Transverse colon (tissue), 4 donors: ENCODE measurements at places on chromosomes 1 and 21. TPM values are rescaled to one million over a fixed set of nuclear protein-coding genes. Genes with fewer than 3 reads are reported as not detected.

- no peak for DNase-seq
Observed at GRCh38 chr1:93713341-93713740, 31.7 kb upstream of the BCAR3 start.

Gene S100A9
- total RNA-seq, result 99.0 TPM

DNA sequence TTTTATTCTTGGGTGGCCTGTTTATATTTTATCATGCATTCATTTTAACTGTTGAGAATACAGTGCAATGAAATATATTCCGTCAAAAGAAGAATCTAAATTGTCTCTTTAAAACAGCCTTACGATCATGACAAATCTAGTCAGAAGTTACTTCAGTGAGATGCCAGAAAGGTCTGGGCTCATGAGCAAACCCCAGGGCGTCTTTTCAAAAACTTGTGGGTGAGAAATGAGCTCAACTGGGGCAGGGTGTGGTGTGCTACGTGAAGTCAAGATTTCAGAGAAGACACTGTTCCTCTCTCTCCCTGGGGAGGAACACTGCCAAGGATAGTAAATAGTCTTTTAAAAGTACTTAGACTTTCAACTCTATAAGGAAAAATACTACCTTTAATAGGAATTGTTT lies 13.4 kb upstream of the UAP1 start:
- DNase-seq, result no peak

DNA sequence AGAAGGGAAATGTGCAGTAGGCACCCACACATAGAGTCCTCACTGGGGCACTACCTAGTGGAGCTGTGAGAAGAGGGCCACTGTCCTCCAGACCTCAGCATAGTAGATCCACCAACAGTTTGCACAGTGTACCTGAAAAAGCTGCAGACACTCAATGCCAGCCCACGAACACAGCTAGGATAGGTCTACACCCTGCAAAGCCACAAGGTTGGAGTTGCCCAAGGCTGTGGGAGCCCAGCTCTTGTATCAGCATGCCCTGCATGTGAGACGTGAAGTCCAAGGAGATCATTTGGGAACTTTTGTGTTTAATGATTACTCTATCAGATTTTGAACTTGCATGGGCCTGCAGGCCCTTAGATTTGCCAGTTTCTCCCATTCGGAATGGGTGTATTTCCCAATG lies 299.4 kb upstream of the OLFM3 start:
- no peak for DNase-seq

Gene LCE2A
- total RNA-seq, result not detected

GRCh38 chr1:8203056-8203455 lies 114.9 kb upstream of the SLC45A1 start:
- DNase-seq, result no peak

DNA sequence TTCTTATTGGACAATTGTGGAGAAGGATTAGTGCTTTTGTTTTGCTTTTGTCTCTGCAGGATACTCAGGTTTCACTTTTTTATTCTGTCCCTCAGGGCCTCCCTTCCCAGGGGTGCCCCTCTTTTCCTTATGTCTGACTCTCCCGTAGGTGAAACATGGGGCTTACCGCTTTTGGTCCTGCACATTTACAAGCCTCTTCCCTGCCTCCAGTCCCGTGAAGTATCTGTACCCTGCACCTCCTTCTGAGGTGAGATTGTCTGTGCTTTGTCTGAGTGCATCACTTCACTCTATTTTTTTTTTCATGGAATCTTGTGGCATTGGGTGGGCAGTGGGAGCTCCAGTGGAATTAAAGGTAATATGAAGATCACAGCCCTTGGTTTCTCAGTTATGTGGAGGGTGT lies 758.1 kb upstream of the TPTE start:
- DNase-seq, result no peak

GRCh38 chr21:45033791-45034555 lies 40.4 kb upstream of the ADARB1 start:
- DNase-seq, result no peak

GRCh38 chr21:44940116-44940631 lies 345 bp downstream of the SLX9 start:
- no peak for DNase-seq

- DNase-seq, result no peak
Observed at GRCh38 chr1:207035877-207036551, 3.5 kb upstream of the C1orf116 start.

GRCh38 chr1:232459826-232460225 lies 170.1 kb downstream of the SIPA1L2 start:
- DNase-seq, result no peak

DNA sequence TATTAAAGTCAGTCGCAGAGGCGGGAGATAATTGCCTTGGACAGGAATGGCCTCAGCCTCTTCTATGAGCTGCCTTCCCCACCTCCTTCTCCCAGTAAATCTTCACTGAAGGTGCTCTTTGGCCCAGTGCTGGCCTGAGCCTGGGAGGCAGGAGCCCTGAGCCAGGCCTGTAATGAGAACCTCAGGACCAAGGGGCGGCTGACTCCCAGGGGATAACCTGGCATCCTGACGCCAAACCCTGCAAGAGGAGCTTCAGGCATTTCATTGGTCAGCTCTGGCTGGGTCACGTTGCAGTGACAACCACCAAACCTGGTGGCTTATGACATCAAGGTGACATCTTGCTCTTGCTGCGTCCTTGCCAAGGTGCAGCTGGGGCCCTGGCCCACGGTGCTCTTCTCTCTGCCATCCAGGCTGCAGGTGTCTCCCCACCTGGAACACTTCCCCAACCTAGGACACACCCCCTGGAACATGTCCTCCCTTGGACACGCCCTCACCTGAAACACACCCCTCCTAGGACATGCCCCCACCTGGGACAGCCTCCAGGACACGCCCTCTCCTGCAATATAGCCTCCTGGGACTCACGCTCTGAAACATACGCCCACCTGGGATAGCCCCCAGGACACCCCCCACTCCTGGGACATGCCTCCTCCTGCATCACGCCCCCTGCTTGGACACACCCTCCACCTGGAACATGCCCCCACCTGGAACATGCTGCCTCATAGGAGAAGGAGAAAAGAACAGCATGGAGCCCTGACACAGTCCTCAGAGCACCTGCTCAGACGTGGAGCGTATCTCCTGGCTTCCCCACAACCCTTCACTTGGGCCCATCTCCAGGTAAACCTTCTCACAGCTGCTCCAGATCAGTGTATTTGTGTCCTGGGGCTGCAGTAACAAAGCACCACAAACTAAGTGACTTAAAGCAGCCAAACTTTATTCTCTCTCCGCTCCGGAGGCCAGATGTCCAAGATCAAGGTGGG lies 333.6 kb downstream of the NPHP4 start:
- peak; percentile 57 for DNase-seq

- no peak for DNase-seq
Observed at GRCh38 chr1:172781513-172782140, 122.7 kb downstream of the FASLG start.

Gene OPTC
- not detected for total RNA-seq

Gene BTBD19
- 1.9 TPM for total RNA-seq

Gene UMODL1
- total RNA-seq, result not detected
